ENCODE measurements at places on chromosomes 5 and 9.

GRCh38 chr5:93995126-93995621, 253.8 kb upstream of the POU5F2 start:
- DNase-seq: no peak

DNA sequence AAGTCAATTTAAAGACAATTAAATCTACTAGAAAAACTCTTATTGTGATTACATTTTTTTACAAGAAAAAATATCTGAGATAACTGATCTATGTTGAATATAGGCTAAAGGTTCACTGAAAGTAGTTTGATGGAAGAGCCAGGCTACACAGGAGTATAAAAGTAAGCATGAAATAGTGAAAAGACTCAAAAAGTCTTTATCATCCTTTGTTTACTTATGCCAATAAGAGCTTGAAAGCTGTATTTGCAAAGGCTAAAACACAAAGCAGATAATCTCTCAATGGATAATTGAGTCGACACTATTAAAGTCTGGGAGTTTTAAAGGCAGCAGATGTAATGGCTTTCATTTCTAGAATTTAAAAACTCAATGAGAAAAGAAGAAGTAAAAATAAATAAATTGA, 42.0 kb downstream of the SSBP2 start:
- no peak for DNase-seq

DNA sequence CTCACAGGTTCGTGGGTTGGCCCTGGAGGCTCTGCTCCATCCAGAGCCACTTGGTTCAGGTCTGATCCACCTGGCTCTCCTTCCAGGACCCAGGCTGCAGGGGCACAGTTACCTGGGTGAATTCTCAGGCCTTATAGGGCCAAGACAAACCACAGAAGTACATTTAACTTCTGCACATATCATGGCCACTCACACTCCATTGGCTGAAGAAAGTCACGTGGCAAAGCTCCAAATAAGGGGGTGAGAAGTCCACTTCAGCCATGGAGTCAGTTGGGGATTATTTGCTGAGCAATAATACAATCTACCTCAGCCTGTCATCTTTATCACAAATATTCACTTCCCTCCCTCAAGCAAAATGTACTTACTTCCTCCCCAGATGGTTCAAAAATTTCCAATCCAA, 83.6 kb downstream of the MACROH2A1 start:
- no peak for DNase-seq

- peak; percentile 35 for DNase-seq
Observed at GRCh38 chr9:113805486-113806132, 70.5 kb upstream of the ZNF618 start.

- DNase-seq: no peak
Observed at GRCh38 chr5:110045158-110045557, 355.4 kb downstream of the MAN2A1 start.

- no peak for DNase-seq
Observed at GRCh38 chr5:132841305-132841704, 10.9 kb upstream of the SHROOM1 start.

GRCh38 chr9:26802921-26803320, 89.7 kb downstream of the CAAP1 start:
- DNase-seq: no peak

DNA sequence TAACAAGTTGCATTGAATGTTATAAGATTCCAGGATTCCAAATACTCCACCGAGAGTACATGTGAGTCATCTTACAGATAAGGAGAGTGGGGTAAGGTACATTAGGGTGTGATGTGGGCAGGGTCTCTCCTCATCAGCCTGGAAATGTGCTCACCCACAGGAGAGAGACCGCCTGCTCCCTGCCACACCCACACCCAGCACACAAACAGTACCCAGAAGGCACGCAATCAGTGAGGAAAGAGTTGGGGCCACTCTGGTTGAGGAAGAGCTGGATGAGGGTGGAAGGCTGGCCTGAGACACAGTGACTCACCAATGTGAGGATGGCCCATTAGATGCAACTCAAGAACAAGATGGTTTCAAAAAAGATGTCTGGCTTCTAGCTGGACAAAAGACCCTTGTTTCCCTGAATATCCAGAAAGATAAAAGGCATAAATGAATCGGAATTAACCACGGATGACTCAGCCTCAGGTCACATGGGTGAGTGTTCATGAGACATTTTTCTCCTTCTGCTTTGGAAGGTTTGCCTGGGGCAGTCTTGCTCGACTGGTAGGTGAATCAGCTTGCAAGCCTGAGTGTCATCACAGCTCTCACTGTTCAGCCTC, 51.1 kb upstream of the LHFPL2 start:
- no peak for DNase-seq

DNA sequence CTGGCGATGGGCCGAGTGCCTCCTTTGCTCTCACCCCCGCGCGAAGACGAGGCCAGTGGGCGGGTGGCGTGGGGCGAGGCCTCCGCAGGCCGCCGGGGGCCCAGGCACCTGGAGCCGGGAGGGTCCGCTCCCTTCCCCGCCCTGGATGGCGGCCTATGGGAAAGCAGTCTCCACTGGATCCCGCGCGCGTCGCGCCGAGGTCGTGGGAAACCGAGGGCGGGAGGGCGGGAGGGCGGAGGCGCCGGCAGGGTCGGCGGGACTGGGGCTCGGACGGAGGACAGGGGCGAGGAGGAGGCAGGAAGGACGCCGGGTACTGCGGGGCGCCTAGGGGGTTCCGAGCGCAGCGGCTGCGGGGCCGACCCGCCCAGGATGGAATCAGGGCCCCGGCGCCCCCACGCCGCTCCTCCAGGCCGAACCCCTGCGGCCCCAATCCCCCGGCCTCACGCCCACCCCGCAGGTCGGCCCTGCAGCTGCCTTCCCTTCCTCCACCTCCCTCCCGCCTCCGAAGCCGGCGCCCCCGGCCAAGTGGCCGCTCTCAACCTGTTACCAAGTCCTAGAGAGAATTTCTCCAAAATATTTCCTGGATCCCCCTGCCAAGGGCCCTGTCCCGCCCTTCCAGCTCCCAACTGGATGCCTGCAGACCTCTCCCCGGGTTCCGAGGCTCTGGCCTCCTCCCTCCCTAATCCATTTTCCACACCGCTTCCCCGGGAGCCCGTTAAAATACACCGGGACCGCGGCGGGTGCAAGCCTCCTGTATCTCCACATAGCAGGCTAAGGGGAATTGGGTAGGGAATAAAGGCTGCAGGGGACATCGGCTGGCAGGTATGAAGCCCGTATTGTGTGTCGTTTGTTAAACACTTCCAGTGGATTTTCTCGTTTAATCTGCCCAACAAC, 146.3 kb downstream of the ERCC6L2 start:
- DNase-seq: no peak

GRCh38 chr5:110718311-110718710, 8.2 kb downstream of the TMEM232 start:
- no peak for DNase-seq

DNA sequence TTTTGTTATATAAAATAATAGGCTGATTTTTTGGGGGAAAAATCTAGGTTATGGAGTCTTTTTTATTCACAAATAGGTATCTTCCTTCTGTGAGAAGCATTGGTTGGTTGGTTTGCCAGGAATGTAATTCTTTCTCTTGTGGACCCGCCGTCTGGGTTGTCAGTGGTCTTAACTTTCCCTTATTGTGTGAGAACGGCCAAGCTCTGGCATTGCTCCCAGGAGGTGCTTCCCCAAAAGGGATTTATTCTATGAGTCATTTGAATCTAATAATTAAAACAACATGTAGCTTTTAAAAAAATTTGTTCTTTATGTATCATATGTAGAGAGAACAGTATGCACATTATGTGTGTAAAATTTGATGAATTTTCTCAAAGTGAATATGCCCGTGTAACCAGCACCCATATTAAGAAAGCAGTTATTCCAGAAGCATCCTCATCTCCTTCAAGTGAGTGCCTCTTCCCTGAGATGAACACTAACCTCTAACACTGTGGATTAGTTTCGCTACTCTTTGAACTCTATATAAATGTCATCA, 114.4 kb downstream of the MAST4 start:
- DNase-seq: no peak

- peak; percentile 69 for DNase-seq
Observed at GRCh38 chr5:150734579-150735384, 24.0 kb downstream of the DCTN4 start.

DNA sequence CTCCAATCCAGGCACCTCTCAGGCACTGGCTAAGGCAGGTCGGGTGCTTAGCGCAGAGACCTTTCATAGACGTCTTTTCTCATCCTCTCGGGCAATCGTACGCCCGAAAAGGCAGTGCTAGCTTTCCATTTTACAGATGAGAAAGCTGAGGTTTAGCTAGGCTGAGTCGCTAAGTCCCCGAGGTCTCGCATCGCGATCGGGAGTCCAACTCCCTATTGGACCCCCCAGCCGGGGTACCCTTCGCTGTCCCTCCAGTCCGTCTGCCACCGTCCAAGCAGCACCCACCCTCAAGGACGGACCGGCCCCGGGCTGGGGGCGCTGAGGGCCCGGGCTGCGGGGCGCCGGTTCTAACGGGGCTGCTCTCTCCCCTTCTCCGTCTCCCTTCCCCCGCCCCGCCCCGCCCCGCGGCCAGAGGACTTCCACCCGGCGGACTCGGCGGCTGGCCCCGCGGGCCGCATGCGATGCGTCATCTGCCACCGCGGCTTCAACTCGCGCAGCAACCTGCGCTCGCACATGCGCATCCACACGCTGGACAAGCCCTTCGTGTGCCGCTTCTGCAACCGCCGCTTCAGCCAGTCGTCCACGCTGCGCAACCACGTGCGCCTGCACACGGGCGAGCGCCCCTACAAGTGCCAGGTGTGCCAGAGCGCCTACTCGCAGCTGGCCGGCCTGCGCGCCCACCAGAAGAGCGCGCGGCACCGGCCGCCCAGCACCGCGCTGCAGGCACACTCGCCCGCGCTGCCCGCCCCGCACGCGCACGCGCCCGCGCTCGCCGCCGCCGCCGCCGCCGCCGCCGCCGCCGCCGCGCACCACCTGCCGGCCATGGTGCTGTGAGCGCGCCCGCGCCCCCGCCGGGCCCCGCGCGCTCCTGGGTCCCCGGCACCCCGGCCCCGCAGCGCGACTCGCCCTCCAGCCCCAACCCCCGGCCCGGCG, 12.5 kb upstream of the EXOSC2 start:
- DNase-seq: peak; percentile 74

GRCh38 chr5:142073362-142073988, 35.1 kb upstream of the NDFIP1 start:
- DNase-seq: no peak

DNA sequence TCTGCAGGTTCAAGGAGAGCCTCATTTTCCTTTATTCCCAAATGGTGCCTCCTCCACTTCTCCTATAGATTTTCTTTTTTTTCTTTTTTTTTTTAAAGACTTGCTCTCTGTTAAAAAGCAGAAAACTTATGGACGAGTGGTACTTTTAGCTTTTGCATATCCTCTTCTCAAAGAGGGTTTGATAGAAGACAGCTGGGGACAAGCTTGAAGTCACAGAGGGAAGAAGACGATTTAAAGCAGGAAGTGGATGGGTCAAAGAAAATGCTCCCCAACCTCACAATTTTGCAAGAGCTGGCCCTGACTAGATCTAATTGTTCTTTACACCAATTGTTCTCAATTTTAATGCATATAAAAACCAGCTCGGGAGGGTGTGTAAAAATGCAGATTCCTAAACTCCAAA, 48.9 kb downstream of the APBA1 start:
- no peak for DNase-seq

DNA sequence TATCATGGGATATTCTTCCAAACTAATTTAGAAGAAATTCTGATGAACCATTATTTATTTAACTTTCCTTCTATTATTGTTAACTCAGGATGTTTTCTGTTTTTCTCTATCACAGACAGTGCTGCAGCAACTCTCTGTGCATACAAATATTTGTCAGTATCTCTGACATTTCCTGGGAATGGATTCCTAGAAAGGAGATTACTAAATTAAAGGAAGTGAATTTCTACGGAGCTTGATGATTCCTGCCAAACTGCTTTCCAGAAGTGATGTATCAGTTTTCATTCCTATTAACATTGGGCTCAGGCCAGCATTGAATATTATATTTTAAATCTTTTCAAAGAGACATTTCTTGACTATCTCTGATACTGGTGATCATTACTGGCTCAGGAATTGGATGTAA, 26.0 kb upstream of the MAST4 start:
- DNase-seq: no peak

- no peak for DNase-seq
Observed at GRCh38 chr5:7324919-7325318, 71.0 kb upstream of the ADCY2 start.

- no peak for DNase-seq
Observed at GRCh38 chr5:8185852-8186251, 316.9 kb downstream of the MTRR start.

GRCh38 chr9:89498852-89499480, 1.1 kb upstream of the SEMA4D start:
- peak; percentile 87 for DNase-seq

Data from activated CD8-positive, alpha-beta memory T cell treated with anti-CD3 and anti-CD28 coated beads, Interleukin-2, amount 10 ng/mL, durations not matched to agents 7 days and 5 days (primary cell).